Activated T-cell treated with anti-CD3 and anti-CD28 coated beads for 48 hours (primary cell): ENCODE measurements at places on chromosomes 6 and 20.

- no peak for DNase-seq
These were observed 92.4 kb upstream of the B3GAT2 start for GRCh38 chr6:71049198-71049770.

- no peak for DNase-seq
These were observed 334.4 kb downstream of the QKI start for GRCh38 chr6:163748886-163749285.

GRCh38 chr20:63765082-63765873, 25.7 kb downstream of the SLC2A4RG start:
- no peak for DNase-seq

GRCh38 chr20:22890594-22891300, 144.4 kb upstream of the SSTR4 start:
- no peak for DNase-seq

- DNase-seq: no peak
These were observed 109.1 kb downstream of the C6orf58 start for GRCh38 chr6:127686084-127686483.

GRCh38 chr6:19410481-19410880, 426.7 kb upstream of the ID4 start:
- no peak for DNase-seq

DNA sequence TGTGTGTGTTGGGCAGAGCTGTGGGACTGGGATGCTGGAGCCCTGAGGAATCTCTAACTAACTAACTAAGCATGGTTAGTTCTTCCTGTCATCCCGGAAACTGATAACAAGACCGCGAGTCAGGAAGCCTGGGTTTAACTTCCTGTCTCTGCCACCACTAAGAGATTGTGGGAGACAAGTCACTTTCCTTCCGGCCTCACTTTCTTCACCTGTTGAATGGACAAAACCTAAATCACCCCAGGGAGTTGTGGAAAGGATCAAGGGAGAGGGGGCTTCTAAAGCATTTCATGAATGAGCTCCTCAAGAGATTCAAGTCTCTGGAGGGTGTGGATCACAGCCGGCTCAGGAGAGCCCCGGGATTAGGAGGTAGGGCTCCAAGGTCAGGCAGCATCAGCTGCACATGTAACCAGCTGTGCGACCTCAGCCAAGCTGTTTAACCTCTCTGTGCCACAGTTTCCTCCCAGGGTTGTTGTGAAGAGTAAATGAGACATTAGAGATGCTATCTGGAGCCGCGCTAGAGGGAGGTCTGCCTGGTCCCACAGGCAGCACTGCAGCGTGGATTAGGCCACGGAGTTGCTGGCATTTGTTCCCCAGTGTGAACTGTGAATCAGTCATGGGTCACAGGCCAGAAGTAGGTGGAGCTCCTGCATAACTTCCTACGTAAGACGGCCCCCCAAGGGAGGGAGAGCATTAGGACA, 105.1 kb downstream of the TOX2 start:
- DNase-seq: no peak

- no peak for DNase-seq
These were observed 206.8 kb upstream of the ARG1 start for GRCh38 chr6:131366223-131366622.

DNA sequence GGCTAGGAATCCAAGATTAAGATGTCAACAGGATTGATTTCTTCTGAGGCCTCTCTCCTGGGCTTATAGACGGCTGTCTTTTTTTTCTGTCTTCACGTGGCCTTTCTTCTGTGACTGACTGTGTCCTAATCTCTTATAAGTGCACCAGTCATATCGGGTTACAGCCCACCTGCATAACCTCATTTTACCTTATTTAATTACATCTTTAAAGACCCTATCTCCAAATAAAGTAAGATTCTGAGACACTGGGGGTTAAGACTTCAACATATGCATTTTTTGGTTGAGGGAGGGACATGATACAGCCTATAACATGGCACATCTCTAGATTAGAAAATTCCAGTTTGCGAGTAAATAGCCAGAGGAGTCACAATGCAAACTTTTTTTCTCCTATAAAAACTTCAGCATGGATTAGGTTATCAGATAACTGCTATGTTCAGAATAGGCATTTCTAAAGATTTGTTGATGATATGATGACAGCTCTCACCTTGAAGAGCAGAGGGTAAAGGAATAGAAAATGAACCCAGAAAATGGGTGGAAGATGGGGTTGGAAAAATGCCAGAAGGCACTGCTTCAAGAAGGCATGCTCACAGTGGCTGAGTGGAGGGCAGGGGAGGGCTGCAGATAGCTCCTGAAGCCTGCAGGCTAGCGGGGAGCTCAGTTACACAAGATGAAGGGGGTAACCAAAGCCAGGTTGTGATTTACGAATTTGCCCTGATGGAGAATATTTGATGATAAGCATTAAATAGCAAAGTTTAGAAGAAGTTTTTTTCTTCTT, 8.7 kb upstream of the PDE7B start:
- no peak for DNase-seq

DNA sequence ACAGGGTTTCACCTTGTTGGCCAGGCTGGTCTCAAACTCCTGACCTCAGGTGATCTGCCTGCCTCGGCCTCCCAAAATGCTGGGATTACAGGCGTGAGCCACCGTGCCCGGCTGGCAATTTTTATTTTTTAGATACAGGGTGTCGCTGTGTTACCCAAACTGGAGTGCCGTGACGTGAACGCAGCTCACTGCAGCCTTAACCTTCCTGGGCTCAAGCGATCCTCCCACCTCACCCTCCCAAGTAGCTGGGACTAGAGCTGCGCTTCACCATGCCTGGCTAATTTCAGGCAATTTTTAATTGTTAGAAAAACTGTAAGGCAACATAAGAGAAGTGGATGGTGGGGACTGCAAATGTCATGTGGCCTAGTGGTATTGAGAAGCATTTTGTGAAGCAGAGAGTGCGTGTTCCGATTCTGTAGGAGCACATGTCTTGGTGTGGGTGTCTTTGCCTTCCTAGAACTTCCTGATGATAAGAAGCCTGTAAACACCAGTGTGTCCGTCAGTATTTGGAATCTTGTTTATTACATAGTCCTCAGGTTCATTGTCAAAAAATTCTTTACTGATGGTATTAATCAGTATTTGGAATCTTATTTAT, 18.0 kb downstream of the JARID2 start:
- no peak for DNase-seq

DNA sequence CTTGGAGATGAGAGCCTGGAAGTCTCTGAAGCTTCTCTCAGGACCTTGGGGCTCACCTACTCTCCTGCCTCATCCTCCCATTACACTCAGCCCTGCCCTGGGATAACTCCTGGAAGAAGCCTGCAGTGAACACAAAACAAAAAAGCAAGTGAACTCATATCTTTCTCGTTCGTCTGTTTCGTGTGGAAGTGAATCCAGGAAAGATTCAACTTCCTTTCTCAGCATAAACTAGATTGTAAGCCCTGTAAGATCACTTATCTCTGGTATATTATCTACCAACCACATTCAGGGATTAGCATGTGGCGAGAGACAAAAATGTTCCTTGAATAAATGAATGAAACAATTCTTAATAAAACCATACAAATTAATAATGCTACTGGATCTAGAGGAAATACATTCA, 36.5 kb upstream of the FAM83C start:
- no peak for DNase-seq

DNA sequence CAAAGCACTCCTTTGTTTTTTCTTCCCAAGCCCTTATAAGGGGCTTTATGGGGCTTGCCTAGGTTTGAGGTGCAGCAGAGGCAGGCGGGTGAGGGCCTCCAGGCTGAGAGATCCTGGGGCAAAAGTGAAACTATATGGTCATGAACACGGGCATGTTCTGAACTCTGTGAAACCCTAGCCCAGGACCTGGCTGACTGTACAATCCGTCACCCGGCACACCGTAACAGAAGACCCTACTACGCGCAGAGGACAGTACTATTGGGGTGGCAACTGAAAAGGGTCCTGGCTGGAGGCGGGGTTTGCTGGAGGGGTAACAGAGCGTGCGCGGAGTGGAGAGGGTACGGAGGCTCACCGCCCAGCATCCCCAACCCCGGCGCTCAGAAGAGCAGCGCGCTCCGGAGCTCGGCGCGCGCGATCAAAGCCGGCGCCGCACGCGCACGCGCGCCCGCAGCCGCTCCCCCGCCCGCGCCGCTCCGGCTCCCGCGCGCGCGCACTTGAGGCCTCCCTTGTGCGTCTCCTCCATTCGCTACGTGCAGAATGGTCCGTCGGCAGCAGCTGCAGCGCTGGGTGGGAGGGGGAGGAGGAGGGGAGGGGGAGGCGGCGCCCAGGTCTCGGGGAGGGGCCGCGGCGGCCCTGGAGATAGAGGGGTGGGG, 54.2 kb downstream of the MRPL14 start:
- peak; percentile 87 for DNase-seq

- no peak for DNase-seq
These were observed 43.2 kb downstream of the YTHDF1 start for GRCh38 chr20:63172726-63173125.

DNA sequence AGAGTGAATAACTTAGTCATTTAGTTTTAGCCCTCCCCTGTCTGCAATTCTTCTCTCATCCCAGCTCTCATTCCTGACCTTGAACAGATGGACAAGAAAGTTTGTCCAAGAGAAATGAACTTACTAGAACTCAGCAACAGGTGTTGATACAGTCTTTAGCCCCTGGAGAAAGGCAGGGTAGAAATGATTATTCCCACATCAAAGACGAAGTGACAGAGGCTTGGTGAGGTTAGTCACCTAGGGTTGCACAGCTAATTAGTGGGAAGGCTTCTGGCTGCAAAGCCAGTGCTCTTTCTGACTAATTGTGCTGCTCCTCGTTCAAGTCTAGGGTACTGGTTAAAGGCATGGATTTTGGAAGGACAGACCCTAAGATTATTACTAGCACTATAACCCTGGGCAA, 4.5 kb downstream of the ZDHHC14 start:
- no peak for DNase-seq

DNA sequence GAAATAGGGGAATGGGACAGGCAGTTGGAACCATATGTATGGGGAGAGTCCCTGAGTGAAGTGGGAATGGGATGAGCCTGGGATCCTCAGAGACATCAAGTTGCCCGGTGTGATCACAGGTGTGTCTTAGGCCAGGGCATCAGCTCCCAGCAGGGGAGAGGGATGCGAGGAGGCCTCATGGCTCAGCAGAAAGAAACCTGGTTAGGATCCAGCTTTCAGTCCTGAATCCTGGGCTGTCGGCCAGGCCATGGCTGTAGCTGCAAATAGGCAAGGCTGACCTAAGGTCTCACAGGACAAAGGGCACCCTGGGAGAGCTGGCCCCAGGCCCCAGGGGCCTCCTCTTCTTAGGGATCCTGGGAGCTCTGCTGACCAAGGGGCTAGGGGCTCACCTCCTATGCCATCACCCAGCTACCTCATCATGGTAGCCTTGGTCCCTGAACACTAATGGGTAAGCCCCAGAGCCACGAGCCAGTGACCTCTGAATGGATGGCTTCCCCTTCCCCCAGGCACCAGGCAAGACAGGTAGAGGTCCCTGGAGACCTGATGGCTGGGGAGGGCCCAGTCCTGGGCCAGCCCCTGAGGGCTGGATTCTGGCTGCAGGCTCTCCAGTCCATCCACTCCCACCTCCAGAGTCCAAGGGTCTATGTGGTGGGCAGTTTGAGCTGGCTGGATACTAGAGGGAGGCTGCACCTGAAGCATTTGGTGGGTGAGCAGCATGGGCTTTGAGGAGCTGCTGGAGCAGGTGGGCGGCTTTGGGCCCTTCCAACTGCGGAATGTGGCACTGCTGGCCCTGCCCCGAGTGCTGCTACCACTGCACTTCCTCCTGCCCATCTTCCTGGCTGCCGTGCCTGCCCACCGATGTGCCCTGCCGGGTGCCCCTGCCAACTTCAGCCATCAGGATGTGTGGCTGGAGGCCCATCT, at the start of gene SLC22A7:
TSS of gene SLC22A7 (plus strand) at position 617 of the 921 bp plus-strand sequence. CDS start at position 716, 99 bp downstream.
- no peak for DNase-seq

- peak; percentile 60 for DNase-seq
These were observed 11.5 kb downstream of the PMEPA1 start for GRCh38 chr20:57698116-57698866.

DNA sequence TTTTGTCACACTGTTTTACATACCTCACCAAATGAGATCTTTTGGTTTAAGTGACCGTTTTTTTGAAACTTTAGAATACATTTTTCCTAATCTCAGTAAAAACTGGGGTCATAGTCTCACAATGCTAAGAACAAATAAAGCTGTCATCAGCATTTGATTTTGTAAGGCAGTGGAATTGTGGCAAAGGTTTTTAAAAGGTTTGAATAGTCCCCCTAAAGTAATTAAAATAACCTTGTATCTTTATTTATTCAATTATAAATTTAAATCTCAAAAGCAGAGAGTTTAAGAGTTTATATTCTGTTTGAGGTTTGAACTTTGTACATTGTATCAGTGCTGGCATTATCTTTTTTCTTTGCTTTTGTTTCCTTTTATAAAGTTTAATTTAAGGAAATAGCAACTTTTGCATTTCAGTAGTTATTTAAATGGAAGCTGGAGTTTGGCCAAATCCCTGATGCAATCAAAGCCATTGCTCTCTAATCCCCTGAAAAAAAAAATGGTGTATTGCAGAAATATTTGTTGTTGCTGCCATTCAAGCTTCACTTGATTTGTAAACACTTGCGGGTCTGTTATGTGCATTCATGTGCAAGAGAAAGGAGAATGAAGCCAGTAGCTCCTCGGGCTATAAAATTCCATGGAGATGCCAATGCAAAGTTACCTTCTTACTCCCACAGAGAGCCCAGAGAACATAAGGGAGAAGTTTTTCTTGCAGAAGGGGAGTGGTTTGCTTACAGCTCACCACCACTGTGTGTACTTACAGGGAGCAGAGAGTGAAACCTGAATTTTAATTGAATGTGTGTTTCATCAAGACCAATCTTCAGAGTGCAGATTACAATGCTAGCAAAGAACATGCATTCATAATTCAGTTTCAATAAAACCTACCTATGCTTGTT, 391.8 kb downstream of the ARHGAP18 start:
- no peak for DNase-seq

DNA sequence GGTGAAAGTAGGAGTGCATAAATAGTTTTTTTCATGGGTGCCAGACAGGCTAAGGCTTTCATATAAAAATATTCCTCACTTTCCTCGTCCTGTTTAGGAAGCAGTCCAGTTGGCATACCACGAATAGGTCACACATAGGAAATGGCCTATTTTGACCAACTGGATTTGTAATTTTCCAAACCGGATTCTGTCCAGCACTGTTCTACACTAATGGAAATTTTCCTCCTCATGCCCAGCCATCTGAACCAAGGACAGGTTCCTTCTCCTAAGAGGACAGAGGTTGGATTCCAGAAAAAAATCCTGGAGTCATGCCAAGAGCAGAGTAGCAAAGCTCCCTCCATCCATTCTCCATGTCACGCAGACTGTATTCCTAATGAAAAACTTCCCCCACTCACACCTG, 43.1 kb downstream of the PANK2 start:
- no peak for DNase-seq

GRCh38 chr6:163971841-163972838, 557.6 kb downstream of the QKI start:
- DNase-seq: no peak

DNA sequence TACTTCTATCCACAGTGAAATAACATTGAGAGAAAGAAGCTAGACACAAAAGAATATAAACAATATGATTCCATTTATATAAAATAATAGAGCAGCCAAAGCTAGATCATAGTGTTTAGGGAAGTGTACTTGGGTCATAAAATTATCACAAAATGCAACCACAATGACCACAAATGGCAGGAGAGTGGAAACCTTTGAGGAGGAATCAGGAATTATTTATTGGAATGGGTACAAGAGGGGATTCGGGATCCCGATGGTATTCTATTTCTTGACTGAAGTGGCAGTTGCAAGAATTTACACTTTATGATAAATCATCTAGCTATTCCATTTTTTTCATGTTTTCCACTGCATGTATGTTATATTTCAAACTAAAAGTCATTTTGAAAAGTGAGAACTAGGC, 76.1 kb downstream of the IPCEF1 start:
- no peak for DNase-seq
